ENCODE measurements at places on chromosomes 6 and 20.

DNA sequence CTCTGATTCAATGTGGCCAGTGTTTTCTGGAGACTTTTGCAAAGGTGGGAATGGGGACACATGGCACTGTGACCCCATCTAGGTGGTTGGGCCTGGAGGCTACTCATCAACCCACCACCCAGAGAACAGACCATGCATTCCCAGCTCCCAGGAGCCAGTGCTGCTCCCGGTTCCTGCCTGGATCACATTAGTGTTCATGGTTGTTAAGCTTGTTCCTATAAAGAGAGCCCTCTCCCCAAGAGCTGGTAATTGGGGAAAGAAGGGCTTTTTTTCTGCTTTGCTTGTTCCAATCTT, 102.0 kb downstream of the PHACTR3 start:
- DNase-seq, result no peak

- no peak for DNase-seq
Observed at GRCh38 chr20:237489-237888, 10.4 kb downstream of the DEFB129 start.

- DNase-seq, result no peak
Observed at GRCh38 chr6:21265034-21265729, 328.4 kb upstream of the SOX4 start.

GRCh38 chr20:12554426-12554825, 454.3 kb upstream of the SPTLC3 start:
- DNase-seq, result peak; percentile 19

- DNase-seq, result peak; percentile 12
Observed at GRCh38 chr6:22099231-22099630, 197.6 kb downstream of the PRL start.

DNA sequence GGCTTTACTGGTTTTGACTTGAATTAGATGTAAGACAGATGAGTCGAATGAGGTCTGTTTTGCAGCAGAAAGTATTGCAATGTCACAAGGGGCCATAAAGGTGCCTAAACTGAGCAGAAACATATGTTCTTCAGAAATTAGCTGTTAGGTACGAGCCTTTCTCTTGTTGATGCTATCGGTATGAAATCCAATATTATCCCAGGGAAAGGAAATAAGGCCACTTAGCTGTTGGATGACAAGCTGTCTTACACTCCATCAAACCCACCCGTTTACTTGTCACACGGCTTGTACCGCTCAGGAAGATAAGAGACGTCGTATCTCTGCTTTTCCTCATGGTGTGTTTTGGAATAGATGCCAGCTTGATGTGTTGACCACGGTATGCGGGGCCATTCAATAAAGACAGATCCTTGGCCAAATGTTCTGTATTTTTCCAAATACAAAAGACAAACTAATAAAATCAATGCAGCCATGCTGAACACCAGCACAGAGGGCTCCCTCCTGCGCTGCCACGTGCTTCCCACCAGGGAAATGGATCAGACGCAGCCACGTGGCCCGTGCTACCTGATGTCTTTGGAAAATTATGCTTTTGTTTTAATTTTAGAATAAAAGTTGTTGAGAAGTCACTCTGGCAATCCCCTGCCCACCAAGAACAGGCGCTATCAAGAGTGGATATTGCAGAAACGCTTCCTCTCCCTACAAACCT, 255.9 kb upstream of the SULF2 start:
- DNase-seq, result no peak

DNA sequence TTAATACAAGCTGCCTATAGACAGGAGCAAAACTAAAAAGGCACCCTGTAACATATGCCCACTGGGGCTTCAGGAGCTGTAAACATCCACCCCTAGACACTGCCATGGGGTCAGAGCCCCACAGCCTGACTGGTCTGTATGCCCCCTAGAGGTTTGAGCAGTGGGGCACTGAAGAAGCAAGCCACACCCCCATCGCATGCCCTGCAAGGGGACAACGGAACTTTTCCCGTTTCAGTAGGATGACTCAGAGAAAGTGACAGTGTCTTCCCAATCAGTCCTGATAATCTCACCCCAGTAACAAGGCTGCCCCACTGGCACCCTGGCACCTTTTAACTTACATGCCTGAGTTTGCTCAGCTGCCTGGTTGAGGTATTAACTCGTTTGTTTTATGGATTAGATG, 35.9 kb downstream of the BEND3 start:
- DNase-seq, result no peak

DNA sequence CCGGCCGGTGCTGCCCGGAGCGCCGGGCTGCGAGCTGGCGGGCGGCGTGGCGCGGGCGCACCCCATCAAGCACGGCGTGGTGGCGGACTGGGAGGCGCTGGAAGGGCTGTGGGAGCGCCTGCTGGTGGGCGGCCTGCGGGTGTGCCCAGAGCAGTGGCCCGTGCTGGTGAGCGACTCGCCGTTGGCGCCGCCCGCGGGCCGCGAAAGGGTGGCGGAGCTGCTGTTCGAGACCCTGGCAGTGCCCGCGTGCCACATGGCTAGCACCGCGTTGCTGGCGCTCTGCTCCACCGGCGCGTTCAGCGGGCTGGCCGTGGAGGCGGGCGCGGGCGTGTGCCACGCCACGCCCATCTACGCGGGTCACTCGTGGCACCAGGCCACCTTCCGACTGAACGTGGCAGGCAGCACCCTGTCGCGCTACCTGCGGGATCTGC, 517 bp downstream of the ACTL10 start:
- peak; percentile 76 for DNase-seq

GRCh38 chr6:11919771-11920440, 92.2 kb upstream of the HIVEP1 start:
- no peak for DNase-seq

- DNase-seq, result peak; percentile 87
Observed at GRCh38 chr6:151240036-151240685, 394 bp downstream of the AKAP12 start.

DNA sequence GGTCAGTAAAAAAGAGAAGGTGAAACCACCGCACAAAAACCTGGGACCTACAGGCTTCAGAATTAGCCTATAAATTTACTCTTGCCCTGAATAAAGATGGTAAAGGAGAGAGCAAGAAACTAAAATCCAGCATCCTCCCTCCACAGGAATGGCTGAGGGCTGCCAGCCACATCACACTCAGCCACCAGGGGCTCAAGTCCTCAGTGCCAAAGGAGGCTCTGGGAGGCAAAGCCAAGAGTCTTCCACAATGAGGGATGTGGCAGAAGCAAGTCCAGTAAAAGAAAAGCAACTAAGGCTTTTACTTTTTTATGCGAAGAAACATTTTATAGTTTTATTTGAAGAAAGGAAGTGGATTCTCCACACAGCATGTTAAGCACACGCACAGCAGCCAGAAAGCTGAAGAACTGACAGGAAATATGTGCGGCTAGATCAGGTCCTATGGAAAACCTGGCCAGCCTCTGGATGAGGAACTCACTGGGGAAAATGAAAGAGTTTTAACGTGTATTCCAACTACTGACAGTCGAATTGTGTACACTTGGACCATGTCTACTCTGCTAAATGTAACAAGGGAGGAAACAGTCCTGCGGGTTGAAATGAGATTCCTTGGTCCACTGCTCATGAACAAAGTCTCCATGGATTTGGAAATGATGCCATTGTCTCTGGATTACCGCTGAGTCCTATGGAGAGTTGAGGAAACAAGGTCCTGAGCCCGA, 219.4 kb upstream of the SSTR4 start:
- DNase-seq, result no peak

DNA sequence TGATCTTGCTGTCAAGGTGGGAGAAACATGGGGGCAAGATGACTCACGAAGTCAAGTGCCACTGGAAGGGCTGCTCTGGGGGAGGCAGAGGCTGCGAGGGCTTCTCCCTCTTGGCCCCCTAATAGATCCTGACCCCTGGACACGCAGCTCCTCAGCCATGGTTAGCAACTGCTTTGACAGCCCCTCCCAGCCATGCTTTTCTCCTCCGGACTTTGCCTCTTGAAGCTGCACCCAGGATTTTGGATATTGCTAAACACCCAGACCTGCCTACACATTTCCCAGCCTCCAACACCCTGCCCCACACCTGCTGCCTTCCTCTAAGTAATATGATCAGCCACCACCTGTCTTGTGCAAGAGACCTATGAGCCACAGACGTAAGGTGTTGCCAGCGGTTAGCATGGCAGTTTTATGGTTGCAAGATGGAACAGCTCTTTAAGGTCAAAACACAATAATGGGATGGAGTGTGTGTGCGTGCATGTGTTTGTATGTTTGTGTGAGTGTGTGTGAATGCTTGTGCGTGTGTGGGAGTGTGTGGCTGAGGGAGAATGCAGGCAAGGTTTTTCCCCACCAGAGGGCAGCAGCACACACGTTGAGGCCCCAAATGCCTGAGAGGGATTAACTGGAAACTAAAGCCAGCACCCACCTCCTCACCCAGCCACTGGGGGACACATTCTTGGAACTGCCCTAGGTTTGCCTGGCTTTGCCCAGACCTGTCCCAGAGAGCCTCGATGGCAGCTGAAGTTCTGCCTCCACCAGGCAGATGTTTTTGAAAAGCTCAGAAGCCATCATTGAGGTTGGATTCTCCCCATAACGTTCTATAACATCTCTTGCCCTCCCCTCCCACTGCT, 2.5 kb downstream of the IP6K3 start:
- peak; percentile 65 for DNase-seq

DNA sequence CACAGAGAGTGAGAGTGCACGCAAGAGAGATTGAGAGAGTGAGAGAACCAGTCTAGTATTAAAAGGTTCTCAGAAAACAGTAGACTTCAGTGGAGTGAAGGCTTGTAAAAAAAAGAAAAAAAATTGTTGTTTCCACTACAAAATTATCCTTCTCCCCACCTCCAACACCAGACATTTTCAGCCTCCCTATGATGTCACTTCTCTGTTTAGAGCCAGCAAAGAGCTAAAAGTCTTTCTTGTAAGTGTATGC, 77.8 kb downstream of the BACH2 start:
- no peak for DNase-seq

DNA sequence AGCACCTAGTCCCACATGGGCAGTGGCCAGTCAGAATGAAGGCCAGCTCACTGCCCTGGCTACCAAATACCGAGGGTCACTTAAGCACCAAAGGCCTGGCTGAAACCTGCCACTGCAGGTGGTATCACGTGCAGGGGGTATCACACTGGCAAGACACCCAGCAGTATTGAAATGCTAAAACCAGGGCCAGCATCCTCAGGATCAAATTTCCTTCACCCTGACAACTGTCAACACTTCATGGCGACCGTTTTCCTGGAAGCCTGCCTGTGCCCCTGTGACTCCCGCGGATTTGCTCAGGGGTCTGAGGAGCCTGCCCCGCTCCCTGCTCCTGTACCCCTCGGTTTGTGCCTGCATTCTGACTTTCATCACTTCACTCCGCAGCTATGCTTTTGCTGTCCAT, 151.1 kb downstream of the TTLL2 start:
- no peak for DNase-seq

DNA sequence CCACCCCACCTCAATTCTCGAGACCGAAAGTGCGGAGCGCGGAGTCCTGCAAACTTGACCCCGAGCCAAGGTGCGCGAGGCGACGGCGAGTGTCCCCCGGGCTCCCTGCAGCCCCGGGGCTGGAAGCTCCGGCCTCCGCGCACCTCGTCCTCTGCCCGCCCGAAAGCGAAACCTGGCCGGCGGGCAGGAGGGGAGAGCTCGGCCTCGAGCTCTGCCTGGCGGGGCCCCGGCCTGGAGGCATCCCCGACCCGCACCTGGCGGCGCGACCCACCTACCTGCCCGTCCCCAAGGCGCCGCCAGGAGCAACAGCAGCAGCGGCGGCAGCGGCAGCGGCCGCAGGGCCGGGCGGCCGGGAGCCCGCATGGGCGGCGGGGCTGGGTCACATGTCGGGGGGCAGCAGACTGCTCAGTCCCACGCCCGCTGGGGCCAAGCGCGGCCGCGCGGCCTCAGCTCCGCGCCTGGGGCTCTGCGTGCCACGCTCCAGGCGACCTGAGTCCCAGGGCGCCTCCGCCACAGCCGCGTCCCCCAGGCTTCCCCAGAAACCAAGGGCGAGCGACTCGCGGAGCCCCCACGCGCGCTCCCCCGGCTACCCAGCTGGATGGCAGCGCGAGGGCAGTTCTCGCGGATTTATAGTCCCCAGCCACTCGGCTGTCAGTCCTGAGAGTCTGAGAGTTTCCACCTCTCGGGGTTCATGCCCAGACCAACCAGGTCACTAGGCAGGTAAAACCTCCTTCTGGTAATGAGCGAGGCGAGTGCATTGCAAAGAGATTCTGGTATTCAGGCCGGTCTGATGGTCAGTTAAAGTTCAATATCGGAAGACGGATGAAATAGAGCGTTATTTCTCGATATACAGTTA, at the start of gene IL20RA:
Gene IL20RA (minus strand): TSS at position 600 of the 856 bp plus-strand sequence. CDS start 237 bp downstream, at position 363.
- DNase-seq, result no peak

DNA sequence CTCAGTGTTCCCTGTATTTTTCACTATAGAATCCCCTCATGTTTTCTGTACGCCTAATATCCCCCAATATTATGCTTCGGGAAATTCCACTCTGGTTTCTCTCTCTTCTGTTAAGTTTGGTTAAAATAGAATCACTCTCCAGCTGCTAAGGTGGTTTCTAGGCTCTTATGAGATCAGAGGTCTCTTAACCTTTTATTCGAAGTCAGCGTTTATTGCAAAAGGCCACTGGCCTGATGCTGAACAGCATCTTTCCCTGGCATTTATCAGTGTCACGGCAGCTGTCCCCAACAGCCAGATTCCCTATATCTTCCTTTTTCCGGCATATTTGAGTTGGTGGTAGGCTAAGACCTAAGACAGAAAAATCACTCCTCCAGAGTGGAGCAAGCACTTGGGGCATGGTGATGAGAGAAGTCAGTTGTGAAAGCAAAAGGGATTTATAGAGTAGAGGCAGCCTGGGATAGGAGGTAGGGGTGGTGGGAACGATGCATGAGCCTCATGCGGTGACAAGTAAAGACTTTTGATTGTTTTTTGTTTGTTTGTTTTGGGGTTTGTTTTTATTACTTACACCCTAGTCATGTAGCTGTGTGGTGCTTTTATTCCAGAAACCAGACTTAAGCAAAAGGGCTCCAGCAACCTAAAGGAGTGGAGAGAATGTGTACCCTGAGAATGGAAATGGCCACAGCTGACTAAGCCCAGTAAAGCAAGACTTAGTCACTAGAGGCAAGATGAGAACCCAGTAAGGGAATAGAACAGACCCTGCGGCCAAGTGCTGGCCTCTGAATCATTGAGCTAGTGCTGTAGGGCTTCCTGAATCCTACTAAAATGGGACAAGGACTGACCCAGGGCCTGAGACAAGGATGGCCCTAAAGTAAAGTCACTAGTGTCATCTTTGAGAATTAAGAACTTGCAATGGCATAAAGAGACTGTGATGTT, 233.0 kb upstream of the PRND start:
- DNase-seq, result no peak

GRCh38 chr6:168527451-168528210, 86.6 kb downstream of the SMOC2 start:
- no peak for DNase-seq

GRCh38 chr20:25699914-25700313, 3.3 kb upstream of the ZNF337 start:
- DNase-seq, result peak; percentile 43

- DNase-seq, result peak; percentile 55
Observed at GRCh38 chr20:1965520-1966351, 28.1 kb downstream of the PDYN start.

DNA sequence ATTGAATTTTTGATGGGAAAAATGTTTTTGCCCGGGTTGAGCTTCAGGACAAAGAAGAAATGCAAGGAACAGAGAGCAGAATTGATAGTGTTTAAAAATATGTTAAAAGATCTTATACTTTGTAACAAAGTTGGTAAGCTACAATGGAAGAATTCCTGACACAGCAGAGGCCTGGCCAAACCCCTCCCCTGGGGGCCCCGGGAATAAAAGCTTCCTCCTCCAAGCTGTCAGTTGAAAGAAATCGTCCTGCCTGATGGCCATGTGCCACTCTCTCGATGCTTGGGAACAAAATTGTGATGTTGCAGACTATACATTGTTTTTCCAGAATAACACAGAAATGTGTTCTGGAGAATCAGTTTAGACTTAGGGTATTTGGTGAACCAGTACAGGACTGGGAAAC, 14.2 kb upstream of the TOX2 start:
- no peak for DNase-seq

GRCh38 chr6:32382757-32383420, 11.2 kb upstream of the TSBP1 start:
- no peak for DNase-seq

All from Caki2 (cell line).